Skin of body (tissue), 3 donors: ENCODE measurements at places on chromosomes 7 and 10. TPM values are rescaled to one million over a fixed set of nuclear protein-coding genes. Genes with fewer than 3 reads are reported as not detected.

DNA sequence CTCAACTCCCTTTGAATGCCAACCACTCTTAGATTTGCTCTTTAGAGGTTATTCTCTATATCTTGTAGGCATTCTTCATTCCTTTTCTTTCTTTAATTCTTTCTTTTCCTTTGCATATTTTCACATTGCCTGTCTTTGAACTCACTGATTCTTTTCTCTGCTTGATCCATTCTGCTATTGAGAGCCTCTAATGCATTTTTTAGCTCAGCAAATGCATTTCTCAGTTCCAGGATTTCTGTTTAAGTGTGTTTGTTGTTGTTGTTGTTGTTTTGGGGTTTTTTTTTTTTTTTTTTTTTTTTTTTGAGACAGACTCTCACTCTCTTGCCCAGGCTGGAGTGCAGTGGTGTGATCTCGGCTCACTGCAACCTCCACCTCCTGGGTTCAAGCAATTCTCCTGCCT lies 71.6 kb downstream of the FBXL13 start:
- no peak for DNase-seq

DNA sequence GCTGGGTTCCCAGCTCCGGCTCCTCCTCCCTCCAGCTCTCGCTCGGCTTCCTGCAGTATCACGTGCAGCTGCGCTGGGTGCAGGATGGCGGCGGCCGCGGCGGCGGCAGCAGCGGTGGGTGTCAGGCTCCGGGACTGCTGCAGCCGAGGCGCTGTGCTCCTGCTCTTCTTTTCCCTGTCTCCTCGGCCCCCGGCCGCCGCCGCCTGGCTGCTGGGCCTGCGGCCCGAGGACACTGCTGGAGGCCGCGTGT lies at the start of gene CNNM1:
CNNM1 (plus strand) TSS at position 53 of the 250 bp plus-strand sequence; CDS start at position 85, 32 bp downstream.
- no peak for DNase-seq

GRCh38 chr10:58972576-58973234 lies 203.7 kb upstream of the PHYHIPL start:
- DNase-seq = no peak

DNA sequence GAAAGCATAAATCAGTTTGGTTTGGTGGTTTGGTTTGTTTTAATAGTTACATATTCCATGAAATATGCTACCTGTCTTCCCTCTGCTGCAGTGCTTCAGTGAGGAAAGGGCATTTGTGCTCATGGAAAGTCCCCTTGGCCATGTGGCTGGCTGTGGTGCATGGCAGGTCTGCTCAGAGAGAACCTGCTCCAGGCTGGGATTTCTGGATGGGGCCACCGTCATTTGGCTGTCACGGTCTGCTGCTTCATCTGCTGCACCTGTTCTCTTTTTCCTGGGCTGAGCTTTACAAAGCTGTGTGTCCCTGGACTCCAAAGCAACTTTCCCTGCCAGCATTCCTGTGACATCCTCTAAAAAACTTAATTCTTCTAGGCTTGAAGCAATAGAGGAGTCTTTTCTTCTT lies 8.9 kb downstream of the CDK14 start:
- DNase-seq = no peak

GRCh38 chr10:22825841-22826240 lies 102.0 kb upstream of the ARMC3 start:
- no peak for DNase-seq

DNA sequence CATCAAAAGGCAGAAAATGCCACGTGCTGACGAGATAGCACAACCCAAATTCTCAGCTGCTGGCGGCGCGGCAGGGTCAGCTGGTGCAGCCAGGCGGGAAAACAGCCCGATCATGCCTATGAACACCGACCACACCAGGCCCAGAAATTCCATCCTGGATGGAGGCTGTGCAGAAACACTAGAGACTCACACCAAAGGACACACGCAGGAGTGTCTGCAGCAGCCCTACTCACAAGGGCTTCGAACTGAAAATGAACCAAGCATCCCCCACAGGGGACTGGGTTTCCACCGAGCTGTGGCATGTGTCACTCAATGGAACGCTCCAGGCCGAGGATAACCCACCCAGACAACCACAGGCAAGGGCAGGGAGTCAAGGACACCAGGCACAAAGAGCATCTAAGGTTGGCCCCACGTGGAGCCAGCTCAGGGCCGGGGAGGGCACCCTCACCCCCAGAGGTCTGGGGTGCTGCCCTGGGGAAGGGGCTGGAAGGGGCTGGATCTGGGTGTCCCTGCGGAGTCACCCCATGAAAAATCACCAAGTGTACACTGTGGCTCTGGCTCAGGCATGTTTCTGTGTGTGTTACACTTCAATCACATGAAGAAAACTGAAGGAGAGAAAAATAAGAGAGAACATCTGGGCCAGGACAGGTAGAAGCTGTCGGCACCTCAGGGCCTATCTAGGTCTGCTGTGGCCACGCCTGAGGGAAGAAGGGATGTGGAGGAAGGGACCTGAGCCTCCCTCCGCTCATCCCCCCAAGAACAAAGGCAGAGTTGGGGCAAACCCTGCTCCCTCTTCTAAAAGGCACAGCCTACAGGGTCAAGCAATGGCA lies 33.0 kb downstream of the RASGEF1A start:
- DNase-seq = no peak

- no peak for DNase-seq
Observed at GRCh38 chr7:2820508-2820934, 23.6 kb downstream of the GNA12 start.

- no peak for DNase-seq
Observed at GRCh38 chr7:135782377-135782776, 33.8 kb upstream of the FAM180A start.

DNA sequence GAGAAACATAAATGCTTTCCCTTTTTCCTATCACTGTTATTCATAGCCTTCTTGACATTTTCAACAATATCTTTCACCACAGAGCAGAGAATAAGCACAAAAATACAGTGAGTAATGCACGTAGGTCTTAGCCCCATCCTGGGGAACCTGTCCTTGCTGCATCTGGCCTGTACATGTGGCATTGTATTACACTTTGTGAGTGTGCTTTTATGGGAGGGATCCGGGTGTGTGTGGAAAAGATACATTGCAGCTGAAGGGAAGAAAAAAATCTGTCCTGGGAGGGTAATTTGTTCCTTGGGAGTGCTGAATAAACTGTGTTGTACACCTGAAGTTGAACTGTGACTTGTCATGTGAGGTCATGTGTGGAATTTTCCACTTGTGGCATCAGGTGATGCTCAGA lies 422.7 kb upstream of the LRGUK start:
- no peak for DNase-seq

DNA sequence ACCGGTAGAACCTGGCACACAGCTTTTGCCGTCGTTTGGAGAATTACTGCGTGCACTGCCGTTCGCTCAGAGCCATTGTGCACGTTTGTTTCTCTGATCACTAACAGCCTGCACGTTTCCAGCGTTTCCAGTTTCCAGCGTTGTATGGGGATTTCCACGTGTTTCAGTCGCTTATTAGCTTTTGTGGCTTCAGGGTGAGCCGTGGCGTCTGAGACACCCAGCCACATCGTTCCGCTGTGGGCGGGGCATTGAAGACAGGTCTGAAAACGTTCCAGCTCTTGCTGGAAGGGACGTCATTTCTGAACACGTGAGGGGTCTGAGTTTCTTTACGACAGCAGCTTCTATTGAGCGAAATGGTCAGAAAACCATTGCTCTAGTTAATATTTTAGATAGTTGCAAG lies 164.8 kb downstream of the DNAJB6 start:
- no peak for DNase-seq

DNA sequence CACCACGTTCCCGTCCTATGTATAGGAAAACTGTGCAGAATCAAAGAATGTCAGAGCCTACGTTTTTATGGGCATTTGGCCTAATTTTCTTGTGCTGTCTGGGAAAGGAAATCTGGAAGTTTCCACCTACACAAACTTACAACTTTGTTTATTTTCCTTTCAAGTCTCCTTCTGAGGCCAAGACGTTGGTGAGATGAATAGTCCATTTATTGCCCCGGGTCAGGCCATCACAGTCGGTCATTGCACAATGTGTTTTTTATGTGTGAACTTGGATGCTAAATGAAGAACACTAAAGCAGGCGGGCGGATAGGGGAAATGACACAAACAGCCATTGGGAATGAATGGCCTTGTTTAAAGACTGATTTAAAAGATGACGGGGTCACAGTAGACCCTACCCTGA lies 38.6 kb downstream of the TRIL start:
- no peak for DNase-seq

- no peak for DNase-seq
Observed at GRCh38 chr10:62912086-62912485, 95.9 kb upstream of the EGR2 start.

The GFRA1 gene
- total RNA-seq = 49.8 TPM

The PPRC1 gene
- 23.3 TPM for total RNA-seq
